ENCODE measurements at places on chromosomes 12 and 14.

DNA sequence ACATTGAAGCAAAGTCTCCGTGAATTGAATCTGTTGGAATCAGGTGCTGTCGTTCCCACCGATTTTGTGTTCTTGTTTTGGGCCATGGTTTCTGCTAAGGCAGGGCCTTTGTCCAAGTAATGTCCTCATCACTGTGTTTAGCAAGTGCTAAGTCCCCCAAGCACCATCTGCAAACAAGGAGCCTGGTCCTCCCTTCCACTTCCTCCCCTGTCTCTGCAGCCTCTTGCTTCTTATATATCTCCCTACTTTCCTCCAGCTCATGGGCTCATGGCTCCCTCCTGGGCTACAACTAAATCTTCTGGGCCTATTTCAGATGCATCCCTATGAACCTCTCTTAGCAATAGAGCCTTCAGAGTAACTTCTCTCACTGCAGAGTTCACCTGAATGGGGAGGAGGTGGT lies 25.8 kb upstream of the CMKLR1 start:
- no peak for DNase-seq

DNA sequence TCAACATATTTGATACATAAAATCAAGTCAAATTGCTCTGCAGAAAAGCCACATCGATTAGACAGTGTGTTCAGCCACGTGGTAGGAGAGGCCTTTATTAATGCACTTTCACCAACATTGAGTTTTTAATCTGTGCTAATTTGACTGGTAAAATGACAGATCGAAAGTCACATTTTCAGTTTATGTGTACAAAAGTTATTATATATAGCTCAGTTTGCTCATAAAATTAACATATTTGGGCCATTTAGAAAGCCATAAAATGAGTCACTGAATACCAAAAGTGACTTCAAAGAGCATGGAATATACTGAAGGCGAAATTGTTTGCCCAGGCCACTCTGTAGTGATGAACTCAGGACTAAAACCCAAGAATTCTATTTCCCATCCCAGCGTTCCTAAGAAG lies 26.0 kb downstream of the C12orf42 start:
- no peak for DNase-seq

GRCh38 chr12:98053202-98053601 lies 462.2 kb upstream of the TMPO start:
- no peak for DNase-seq

DNA sequence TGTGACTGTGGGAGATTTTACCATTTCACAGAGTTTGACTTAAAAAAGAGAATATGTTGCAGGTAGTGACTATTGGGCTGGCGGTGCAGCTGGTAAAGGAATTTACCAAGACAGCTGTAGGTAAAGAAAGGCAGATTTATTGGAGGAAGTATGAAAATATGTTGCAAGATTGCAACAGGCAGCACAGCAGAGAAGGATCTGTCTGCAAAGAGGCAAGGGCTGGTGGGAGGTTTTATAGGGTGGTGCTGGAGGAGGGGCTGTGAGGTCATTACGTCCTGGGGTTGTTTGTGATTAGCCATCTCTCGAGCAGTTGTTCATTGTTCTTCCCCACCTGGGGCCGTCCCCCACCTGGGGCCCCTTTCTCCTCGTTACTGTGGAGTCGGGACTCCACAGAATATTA lies 62.1 kb downstream of the ACACB start:
- DNase-seq: no peak

GRCh38 chr14:98018628-98019027 lies 1221.4 kb downstream of the VRK1 start:
- no peak for DNase-seq

DNA sequence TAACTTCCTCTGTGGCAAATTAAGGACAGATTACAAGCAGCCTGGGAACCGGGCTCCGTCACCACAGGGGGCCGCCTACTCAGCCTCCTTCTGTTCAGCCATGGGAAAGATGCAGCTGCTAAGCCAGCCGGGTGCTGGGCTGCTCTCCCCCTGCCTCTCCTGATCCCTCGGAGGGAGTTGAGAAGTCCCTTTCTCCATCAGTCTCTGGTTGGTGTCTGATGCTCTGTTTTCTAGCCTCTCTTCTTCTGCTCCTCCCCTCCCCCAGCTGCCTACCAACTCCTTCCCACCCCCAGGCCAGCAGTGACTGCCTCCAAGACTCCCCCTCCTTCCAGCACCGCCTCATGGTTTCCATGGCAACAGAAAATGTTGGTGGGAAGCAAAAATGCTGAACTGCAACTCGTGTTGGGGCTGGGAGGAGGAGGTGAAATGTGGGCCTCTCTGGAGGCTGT lies 486.7 kb downstream of the APAF1 start:
- DNase-seq: peak; percentile 85

DNA sequence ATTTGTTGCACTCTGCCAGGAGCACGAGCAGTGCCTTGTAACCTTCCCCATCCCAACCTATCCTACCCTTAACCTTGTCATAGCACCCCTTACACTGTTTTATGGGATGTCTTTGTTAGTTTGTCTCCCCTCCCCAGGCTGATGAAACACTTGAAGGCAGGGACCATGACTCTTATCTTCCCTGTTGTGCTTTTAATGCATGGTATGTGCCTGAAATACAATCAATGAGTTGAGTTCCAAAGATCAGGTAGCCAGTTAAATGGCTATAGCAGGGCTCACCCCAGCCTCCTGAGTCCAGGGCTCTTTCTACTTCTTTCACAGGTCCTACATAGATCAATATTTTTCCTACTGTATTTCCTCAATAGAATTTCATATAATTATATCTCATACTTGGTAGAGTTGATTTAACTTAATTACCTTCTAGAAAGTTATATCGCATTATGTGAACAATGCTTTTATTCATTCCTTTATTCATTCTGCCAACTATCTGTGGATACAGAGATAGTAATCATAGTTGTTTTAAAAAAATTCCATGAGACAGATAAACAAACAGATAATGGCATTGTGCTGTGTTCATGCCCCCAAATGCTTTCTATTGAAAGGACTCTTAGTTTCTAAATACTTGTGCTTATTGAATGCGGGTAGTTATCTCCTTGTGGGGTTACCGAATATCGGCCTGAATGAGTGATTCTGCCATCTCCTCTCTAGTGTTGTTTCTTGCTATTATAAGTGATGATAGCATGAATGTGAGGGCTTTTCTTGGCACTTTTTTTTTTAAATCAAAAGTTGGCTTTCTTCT lies 347.4 kb downstream of the NPAS3 start:
- DNase-seq: no peak

GRCh38 chr14:72726444-72726843 lies 167.5 kb downstream of the DPF3 start:
- DNase-seq: no peak

DNA sequence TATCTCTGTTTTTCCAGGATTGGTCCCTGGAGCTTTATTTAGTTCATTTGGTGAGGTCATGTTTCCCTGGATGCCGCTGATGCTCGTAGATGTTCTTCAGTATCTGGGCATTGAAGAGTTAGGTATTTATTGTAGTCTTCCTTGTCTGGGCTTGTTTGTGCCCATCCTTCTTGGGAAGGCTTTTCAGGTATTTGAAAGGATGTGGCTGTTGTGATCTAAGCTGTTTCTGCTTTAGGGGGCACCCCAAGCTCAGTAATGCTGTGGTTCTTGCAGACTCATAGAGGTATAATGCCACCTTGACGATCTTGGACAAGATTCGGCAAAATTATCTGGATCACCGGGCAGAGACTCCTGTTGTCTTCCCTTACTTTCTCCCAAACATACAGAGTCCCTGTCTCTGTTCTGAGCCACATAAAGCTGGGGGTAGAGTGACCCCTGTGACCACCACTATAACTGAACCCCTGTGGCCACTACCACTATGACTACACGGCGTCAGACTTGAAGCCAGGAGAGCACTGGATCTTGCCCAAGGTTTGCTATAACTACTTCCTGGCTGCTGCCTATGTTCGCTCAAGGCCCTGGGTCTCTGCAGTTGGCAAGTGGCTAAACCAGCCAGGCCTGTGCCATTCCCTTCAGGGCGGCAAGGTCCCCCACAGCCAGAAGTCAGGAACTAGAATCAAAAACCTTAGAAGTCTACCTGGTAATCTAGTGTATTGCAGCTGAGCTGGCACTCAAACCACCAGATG lies 40.9 kb downstream of the FGD4 start:
- no peak for DNase-seq

DNA sequence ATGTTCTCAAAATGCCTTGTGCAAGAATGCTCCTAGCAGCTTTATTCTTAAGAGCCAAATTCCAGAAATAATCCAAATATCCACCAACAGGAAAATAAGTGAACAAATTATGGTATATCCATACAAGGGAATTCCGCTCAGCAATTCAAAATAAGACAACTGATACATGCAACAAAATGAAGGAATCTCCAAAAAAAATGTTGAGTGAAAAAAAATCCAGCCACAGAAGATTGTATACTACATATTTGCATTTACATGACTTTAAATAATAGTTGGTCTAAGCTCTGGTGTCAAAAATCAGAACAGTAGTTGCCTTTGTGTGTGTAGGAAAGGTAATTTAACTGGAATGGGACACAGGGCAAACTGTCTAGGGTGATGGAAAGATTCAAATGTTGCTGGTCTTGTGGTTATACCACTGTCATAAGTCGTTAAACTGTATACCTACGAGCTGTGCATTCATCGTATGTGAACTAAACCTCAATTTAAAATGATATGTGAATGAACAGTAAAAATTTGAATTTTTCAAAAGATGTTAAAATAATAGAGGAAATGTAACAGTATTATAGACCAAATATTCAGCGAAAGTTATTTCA lies 3.2 kb downstream of the CD69 start:
- DNase-seq: no peak

DNA sequence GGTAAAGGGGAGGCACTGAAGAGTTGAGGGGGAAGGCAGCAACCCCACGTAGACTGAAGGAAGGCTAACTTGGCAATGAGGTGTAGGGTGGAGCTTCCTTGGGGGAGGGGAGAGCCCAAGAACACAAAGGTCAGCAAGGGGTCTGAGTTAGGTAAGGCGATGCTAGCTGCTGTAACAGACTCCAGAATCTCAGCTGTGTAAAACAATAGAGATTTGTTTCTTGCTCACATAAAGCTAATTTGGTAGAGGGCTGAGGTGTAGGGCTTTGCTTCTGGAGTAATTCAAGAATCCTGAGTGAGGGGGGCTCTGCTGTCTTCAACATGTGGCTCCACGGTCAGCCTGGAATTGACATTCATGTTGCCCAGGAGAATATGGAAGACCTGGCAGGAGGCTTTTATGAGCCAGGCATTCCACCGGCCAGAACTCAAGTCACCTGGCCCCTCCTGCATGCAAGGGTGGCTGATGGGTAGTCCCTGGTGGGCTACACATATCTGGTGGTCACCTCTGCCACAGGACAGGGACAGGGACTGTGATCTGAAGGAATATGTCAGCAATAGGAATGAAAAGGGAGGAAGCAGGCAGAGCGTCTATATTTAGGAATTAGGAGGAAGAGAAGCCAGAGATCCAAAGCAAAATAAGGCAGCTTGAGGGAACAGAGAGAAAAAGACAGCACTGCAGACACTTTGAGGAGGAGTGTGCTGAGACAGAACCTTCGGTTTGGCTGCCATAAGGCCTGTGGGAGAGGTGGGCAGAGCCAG lies 153.7 kb downstream of the ZFP36L1 start:
- peak; percentile 49 for DNase-seq

DNA sequence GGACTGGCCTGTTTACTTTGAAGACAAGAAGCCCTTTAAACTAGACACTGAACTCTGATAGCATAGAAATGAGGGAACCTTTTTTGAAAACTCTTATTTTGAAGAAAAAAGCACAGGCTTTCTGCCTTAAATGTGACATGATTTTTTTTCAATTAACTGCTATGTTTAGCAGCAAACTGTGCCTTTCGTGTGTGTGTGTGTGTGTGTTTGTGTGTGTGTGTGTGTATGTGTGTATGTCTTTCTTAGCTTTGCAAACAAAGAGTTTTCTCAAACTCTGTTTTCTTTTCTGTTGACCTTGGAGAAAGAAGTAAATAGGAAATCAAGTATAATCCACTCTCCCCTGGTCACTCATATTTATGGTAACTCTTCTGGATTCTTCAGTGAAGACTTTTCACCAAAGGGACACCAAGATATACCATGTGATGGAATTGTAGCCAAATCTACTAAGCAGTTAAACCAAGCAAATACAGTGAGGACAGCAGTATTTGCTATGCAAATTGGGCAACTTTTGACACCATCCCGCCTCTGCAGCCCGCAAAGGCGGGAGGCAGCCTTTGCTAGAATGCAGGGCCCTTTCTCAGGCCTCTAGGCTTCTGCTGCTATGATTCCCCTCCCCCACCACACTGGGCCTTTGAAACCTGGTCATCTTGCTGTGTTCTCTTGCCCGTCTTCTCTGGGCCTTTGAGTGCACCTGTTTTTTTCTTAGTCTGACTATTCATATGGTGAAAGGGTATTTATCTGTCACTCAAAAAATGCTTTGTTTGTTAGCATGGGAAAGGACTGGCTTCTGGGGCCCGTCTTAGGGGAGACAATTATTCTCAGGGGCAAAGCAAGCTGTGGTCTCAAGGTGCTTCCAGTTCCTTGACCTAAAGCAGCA lies 107.9 kb downstream of the MYRFL start:
- DNase-seq: no peak

- DNase-seq: no peak
Measured at GRCh38 chr14:36667679-36668078, 6.0 kb downstream of the PAX9 start.

DNA sequence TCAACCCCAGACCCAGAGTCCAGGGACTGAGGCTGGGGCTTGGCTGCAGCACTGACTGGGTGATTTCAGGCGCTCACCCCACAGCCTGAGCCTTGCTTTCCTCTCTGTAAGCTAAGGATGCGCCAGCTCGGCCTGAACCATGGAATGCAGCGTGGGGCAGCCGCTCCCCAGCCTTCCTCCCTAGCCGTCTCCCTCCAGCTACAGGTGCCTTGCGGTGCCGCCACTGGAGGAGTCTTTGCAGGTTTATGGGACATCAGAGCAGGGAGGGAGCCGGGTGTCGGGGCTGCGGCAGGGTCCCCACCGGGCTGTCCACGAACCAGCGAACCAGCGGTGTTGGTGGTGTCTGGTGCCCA lies 19.4 kb downstream of the PPP2R5C start:
- no peak for DNase-seq

GRCh38 chr12:45878630-45879255 lies 111.6 kb downstream of the SCAF11 start:
- DNase-seq: no peak

DNA sequence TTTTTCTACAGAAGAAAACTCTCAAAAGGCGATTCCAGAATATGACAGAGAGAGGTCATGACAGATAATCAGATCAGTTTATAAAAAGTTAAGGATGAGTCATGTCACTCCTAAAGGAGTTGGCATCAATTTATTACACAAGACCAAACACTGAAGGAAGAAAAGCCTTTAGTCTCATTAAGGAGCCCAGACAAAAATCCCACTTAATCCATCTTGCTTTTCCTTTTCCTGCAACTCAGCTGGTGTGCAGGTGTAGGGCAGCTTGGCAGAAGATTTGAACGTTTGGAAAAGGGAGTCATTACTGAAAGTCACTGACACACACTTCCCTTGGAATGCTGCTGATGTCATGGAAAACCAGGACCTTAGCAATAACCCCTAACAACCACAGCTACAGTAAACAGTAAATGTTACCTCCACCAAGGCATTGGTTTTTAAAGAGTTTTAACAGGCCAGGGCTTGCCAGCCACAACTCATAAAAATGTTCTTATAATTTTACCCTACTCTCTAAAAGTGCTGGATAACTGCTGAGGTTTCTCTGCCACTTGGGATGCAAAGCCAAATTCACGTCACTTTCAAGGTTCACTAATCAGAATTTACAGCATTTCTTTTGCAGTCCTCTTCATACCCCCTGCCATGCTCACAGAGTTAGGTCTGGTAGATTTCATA lies 320.6 kb downstream of the RAD51B start:
- no peak for DNase-seq

GRCh38 chr12:3750616-3751015 lies 2.3 kb downstream of the CRACR2A start:
- no peak for DNase-seq
